Stimulated activated CD4-positive, alpha-beta T cell treated with anti-CD3 and anti-CD28 coated beads, TNF-alpha, amount 100 ng/mL, for 1 hour (primary cell): ENCODE measurements at places on chromosomes 1 and 21.

GRCh38 chr1:204478172-204478899 lies 16.3 kb downstream of the PIK3C2B start:
- no peak for DNase-seq

DNA sequence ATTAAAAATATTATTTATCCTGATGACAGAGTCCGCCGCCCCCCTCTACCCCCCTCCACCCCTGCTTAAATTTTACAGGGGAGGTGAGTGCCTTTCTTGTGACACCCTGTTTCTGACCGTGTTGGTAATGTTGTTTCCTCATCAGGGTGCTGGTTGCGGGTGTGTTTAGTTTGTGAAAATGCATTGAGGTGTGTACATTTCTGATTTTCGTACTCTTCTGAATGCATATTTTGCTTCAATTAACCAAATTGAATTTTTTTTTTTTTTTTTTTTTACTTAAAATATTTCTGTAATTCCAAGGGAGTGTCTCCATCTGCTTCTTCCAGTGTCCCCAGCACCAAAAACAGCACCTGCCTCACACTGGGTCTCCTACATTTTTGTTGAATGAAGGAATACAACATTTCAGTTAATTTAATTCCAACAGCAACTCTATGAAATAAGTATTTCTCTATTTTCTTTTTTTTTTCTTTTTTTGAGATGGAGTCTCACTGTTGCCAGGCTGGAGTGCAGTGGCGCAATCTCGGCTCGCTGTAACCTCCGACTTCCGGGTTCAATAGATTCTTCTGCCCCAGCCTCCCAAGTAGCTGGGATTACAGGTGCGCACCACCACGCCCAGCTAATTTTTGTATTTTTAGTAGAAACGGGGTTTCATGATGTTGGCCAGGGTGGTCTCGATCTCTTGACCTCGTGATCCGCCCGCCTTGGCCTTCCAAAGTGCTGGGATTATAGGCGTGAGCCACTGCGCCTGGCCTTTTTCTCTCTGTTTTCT lies 5.6 kb upstream of the SLC2A1 start:
- no peak for DNase-seq

DNA sequence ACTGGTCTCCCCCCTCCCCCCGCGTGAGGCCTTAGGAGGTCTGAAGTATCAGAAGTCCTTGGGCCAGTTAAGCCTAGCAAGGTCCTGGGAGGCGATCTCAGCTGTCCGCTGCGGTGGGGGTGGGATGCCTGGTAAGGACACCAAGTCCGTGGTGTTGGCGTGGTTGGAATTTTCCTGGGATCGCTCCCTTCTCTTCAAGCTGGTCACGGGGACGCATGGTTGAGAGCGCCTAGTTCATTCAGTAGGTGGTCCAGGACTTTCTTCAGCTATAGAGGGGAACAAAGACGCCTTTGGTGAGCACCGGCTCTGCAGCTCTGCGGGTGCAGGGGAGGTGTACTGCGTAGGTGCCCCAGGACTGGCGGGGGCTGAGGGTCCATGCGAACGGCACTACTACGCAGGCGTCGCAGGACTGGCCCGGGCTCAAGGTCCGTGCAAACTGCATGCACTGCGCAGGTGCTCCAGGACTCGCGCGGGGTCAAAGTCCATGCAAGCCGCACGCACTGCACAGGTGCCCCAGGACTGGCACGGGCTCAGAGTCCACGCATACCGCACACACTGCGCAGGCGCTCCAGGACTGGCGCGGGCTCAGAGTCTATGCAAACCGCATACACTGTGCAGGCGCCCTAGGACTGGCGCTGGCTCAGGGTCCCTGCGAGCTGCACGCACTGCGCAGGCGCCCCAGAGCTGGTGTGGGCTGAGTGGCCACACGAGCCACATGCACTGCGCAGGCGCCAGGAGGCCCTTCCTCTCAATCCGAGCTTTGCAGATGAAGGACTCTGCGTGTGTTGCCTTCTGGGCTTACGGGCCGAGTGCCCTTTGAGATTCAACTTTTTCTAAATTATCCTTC lies 36.6 kb upstream of the HMGN1 start:
- DNase-seq: no peak

- DNase-seq: no peak
These were observed 29.8 kb downstream of the MAPKAPK2 start for GRCh38 chr1:206714331-206715058.

- DNase-seq: no peak
These were observed 33.7 kb downstream of the EDN2 start for GRCh38 chr1:41450747-41451285.

DNA sequence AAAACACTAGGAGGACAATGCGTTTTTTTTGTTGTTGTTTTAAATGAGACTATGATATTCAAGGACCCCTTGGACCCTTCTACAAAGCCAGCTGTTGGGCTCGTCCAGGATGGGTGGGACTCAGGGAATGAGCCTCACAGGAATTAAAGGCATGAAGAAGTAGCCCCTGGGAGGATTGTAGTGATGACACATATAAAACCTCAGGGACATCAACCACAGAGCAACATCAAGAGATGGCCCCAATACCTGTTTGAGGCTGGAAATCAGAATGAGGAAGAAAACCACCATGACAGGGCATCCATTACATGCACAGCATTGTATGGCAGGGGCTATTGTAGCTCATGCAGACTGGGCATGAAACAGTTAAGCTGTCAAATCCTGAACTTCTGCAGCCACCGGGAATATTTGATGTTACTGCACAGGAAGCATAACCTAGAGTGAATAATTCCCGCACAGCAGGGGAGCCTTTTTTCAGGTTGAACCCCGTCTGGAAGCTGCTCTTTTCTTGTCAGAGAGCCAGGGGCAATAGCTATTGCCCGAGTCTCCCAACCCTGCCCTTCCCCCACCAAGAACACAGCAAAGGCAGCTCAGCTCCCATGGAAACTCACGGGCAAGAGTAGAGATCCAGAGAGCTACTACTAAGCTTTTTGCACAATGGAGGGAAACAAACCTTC lies 140.2 kb upstream of the FGGY start:
- DNase-seq: no peak

GRCh38 chr1:230937371-230937770 lies 41.3 kb downstream of the TTC13 start:
- no peak for DNase-seq

GRCh38 chr1:31289021-31289420 lies 7.6 kb downstream of the SNRNP40 start:
- DNase-seq: no peak

DNA sequence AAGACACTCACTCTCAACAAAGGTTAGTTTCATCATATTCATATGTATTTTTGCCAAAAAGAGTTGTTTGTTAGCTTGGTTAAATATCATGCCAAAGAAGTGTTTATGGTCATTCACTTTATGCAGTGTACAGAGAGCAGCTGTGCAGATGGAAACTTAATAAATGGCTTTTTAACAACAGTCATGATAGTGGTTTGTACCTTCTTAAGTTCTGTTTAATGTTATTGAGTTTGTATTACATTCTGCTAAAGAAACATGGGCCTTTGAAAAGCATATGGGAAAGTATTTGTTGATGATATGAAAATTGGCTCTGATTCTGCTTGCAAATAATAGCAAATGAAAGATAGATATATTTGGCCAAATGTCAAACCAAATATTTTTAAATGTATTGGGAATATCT lies 607.3 kb downstream of the NCAM2 start:
- no peak for DNase-seq

GRCh38 chr21:43802713-43803313 lies 13.4 kb downstream of the RRP1 start:
- no peak for DNase-seq

- DNase-seq: no peak
These were observed 31.8 kb upstream of the ADAMTS1 start for GRCh38 chr21:26877018-26877417.

DNA sequence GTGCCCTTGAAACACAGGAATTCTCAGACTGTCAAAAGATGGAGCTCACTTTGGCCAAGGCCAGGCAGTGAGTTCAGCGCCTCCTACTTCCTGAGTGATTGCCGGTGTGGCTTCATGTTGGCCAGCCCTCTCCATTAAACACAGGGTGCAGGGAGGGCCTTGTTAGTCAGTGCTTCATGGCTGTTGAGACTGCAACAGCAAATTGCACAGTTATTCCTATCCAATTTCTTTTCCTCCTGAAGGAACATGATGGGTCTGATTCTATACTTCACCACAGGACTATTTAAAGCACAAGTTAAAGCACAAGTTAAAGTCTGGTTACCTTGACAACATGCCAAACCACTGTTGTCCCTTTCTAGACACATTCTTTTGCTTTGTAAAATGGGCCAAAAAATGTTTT lies 156.6 kb downstream of the SIPA1L2 start:
- no peak for DNase-seq

DNA sequence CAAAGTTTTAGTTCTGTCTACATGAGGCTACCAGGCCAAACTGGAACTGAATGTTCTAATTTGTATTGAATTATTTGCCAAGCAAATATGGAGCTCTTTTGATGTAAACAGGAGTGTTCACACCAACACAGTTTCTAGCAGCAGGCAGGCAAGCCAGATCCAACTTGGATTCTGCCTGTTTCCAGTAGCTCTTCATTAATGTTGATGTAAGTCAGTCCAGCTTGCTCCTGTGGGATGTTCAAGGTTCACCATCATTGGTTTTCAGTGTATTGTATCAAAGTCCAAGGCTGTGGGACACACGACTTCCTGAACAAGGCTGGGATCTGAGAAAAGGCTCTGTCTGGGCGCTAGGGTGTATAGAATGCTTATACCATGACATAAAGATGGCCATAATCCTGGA lies 68.1 kb downstream of the PAPPA2 start:
- DNase-seq: no peak

DNA sequence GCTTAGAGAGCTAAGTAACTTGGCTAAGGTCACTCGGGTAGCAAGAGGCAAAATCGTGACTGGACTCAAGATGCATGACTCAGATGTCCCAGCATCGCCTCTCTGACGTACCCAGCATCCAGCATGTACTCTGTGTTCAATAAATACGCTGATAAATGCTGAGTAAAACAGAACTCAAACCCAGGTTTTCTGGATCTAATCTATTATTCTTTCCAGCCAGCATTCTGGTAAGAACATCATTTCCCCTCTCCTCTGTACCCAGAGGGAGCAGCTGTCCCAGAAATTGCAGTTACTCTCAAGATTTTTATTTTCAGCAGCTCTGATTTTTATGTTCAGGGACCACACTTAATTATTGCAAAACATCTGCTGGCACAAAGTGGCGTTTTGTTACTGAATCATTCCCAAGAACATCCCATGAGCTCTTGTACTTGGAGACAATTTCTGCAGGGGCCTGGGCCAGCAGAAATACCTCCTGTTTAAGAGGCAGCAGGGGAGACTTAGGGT lies 249.0 kb downstream of the PRDM2 start:
- DNase-seq: no peak

DNA sequence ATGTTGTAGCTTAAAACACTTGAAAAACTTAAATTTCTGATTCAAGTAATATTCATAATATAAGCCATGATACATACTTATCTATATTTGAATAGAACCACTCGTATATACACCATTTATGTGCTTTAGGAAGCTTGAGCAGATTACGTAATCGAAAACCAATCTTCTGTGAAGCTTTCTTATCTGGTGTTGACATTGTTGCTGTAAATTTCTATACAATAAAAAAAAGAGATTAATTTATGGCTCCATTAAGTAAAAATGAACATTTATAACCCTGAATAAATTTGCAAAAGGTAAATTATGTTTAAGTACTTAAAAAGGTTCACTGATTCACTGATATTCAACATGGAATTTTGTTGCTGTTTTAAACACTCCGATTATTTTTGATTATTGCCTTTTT lies 21.4 kb downstream of the LIN9 start:
- DNase-seq: no peak

- DNase-seq: no peak
These were observed 47.6 kb downstream of the PKN2 start for GRCh38 chr1:88731475-88732269.

DNA sequence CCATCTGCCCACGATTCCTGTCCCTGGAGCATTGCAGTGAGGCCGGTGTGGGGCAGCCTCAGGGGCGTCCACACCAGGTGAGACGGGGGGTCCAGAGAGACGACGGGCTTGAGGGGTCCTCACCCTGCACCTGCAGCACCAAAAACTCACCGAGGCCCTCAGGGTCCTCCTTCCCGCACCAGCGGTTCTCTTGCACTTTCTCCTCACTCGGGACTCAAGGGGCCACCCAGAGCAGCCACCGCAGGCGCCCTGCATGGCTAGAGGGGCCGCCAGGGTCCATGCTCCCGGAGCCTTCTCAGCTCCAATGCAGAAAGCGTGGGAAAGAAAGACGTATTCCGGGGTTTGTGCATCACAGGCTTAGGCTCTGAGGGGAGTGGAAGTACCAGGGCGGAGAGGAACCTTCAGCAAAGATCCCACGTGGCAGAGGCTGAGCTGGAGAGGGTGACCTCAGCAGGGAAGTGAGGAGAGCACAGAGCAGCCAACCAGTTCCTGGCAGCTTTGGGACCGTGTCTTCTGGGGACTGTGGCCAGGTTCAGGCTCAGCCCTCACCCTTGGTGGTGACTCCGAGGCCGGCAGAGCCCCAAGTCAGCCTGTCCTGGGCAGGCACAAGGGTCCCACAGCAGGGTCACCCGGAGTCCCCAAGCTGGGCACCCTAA lies 19.5 kb upstream of the COL6A2 start:
- DNase-seq: no peak

GRCh38 chr1:195243492-195243891 lies 1364.7 kb downstream of the KCNT2 start:
- no peak for DNase-seq

GRCh38 chr1:235657269-235657668 lies 7.7 kb upstream of the GNG4 start:
- no peak for DNase-seq

DNA sequence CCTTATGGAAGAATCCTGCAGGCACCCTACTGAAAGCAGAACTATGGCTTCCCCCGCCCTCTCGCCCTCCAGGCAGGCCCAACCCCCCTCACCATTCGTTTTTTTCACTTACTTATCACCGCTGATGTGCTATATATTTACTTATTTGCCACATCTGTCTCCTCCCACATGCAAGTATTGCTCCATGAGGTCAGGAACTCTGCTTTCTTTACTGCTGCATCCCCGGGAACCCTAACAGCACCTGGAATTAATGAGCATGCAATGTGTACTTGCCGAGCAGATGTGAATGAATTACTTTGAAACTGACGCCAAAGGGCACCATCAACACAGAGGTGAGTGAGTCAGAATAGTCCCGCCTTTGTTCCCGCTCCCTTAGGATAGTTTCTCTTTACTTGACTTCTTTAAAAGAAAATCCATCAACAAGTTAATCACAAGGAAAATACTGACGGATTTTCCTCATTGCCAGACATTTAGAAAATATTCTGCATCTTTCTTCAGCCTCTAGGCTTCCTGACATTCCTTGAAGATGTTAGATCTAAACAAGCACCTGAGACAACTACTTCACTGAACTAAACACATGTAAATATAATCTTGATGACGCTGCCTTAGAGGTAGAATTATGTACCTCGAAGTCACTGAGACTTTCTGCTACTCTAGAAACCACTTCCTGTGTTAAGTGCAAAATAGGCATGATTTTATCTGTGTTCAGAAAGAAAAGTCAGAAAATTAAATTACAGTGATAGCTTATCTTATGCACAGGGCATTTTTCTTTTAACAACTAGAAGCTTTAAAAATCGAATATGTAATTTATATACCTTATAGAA lies 17.5 kb upstream of the RAB4A start:
- no peak for DNase-seq

DNA sequence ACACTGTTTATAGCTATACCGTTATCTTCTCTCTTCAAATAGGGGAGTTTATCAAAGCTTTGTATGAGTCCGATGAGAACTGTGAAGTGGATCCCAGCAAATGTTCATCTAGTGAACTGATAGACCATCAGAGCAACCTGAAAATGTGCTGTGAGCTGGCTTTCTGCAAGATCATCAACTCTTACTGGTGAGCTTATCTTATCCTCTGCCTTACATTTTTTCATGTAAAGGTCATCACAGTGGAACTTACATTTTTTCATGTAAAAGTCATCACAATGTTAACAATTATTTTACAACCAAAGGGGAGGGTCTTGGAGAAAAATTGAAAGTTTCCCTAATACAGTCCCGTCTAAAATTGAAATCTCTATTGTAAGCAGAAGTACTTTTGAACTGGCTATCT lies 45.2 kb downstream of the CLEC20A start:
- no peak for DNase-seq
